ENCODE measurements at places on chromosomes 2 and 18. TPM values are rescaled to one million over a fixed set of nuclear protein-coding genes. Genes with fewer than 3 reads are reported as not detected.

DNA sequence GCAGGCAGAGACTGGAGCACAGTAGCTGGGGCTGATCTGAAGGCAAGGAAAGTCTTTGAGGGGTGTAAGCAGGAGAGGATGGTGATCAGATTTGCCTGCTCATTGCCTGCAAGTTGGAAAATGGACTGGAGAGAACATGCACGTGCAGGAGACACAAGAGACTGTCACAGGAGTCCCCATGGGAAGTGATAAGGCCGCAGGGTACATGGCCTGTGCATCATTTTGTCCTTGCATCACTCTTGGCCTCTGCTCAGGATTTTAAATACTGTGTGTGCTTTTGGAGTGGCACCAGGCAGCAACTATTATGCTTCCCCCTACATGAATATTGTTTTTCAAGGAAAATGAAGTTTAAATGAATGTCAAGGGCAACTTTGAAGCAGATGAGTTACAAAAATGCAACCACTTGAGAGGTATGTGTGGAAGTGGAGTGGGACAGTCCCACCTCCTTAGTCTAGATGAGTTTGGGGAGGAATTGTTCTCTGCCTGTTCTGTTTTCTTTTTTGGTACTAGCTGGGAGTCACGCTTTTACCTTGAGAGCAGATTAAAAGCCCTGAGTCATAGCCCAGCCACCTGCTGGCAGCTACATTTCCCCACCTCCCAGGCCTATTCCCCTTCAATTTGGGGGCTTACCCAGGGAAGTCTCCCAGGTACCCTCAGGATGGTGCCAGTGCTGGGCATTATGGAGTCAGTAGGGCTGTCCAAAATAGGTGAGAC, 19.3 kb downstream of the MAPK4 start:
- no peak for DNase-seq

Gene DQX1
- not detected for total RNA-seq

Gene TANK
- 74.5 TPM for total RNA-seq

Gene OSBPL1A
- 54.2 TPM for total RNA-seq

Gene RFX8
- not detected for total RNA-seq
